ENCODE measurements at places on chromosomes 3 and 15. TPM values are rescaled to one million over a fixed set of nuclear protein-coding genes. Genes with fewer than 3 reads are reported as not detected.

The SENP2 gene
- polyA plus RNA-seq = 36.3 TPM

The FEZF2 gene
- polyA plus RNA-seq = not detected

The CRYGS gene
- polyA plus RNA-seq = 3.5 TPM

GRCh38 chr3:146449613-146450012 lies 19.7 kb downstream of the PLSCR2 start:
- DNase-seq = no peak

DNA sequence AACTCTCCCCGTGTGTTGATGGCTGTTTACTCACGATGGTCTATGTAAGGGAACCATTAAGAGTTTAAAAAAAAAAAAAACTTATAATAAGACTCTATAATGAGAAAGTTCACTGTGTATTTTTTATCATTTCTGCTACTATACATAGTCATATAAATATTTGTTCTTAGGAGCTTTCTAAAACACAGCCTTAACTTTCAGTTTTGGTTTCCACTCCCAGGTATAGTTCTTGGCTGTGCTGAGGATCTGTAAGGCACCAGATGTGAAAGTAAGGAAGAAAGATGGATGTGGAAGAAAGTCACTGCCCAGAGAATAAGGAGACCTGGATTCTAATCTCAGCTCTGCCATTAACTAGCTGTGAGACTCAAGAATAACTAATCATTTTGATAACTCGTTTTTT lies 101.9 kb upstream of the THBS1 start:
- no peak for DNase-seq

DNA sequence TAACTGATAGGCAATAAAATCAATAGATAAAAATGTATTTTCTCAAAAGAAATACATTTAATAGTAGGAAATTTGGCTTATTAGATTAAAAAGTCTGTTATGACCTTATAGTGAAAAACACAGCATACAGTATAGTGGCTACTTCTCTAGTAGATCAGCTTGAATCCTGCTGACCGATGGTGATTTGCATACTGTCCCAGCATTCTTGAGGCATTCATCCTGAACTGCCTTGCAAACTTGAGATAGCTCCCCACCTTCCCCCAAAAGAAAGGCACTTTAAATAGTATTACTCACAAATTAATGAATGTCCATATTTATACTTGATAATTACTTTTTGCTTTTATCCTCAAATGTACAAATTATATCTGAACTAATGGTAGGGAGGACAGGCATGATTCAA lies 6.7 kb downstream of the CHMP2B start:
- DNase-seq = no peak

DNA sequence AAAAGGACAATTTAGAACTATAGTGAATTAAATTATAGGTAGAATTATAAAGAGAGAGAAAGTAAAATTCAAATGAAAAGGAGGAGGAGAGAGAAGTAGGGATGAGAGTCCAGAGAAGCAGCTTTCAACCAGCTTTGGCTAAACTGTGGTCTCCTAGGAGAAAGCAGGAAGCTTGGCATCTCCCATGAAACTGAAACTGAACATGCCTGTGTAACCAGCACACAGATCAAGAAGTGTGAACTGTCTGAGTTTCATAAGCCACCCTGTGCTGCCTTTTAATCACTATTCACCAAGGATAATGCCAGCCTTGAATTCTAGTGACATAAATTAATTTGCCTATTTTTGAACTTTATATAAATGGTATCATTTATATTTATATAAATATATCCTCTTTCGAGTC lies 128.5 kb downstream of the MYRIP start:
- no peak for DNase-seq

DNA sequence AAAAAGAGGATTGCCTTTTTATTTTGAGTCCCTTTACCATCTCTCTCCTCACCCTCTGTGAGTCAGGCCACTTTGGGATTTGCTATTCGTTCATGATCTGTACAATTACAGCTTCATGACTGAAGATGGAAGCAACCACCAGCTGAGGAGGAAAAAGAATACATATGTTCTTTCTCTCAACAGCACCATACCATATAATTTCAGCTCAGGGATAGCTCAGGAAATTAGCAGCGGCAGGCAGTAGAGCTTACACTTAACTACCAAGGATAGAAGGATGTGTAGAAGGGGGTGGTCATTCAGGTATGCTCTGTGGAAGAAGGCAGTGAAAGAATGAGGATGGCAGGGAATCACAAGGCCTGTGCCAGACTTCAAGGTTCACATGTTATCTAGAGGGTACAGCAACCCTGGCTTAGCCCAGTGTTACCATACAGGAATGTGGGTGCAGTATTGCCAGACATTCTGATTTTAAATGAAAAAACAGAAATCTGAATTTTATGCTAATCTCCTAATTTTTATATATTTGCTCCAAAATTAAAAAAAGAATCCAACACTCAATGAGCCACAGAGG lies 17.9 kb downstream of the PLS1 start:
- no peak for DNase-seq

- DNase-seq = peak; percentile 71
Observed at GRCh38 chr3:70805061-70805889, 492.8 kb upstream of the MDFIC2 start.

DNA sequence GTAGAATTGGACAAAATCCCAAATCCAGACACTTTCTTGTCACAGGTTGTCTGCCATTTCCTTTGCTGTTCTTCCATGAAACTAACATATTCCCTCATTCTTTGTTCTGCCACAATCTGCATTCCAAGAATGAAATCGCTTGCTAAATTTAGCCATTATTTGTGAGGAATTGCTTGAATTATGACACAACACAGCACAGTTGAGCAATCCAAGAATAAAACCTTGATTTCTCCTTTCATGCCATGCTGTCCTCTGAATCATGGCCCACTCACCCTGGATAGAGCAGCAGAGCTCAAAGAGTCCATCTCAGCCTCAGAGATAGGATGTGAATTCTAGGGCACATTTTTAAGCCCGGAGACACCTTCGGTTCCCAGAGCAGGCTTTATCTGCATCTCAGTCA lies 35.2 kb upstream of the GREM1 start:
- no peak for DNase-seq

GRCh38 chr3:101039285-101039684 lies 46.1 kb upstream of the ABI3BP start:
- no peak for DNase-seq

DNA sequence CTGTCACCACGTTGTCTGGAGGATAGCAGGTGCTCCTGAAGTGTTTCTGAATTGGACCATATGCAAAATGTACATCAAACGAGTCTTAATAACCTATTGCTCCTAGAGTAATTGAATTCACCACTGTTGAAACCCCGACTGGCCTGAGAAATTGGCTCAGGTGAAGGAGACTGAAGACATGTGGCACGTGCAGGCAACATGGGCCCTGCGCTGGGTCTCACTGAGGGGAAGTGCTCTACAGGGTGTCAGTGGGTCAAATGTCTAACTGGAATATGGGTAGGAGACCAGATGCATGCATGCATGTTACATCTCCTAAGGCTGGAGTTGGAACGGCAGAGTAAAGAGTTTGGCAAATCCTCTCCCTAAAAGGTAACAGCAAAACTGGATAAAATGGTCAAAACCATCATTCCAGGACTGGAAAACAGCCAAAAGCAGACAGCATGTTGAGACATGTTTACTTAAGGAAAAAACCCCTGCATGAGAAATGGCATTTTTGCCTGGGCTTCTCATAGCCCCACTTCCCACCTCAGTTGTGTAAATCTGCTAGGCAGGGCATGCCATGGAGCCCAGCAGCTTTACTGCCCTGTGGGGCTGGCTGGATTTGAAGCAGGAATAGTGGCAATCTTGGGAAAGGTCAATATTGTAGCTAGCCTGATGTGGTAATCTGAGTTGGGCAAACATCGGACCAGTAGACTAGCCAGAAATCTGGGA lies 131.3 kb downstream of the TJP1 start:
- no peak for DNase-seq
